Chondrocyte (in vitro differentiated cells): ENCODE measurements at places on chromosomes 12 and 14. TPM values are rescaled to one million over a fixed set of nuclear protein-coding genes. Genes with fewer than 3 reads are reported as not detected.

- DNase-seq = no peak
These were observed 14.8 kb upstream of the OR6J1 start for GRCh38 chr14:22658946-22659345.

DNA sequence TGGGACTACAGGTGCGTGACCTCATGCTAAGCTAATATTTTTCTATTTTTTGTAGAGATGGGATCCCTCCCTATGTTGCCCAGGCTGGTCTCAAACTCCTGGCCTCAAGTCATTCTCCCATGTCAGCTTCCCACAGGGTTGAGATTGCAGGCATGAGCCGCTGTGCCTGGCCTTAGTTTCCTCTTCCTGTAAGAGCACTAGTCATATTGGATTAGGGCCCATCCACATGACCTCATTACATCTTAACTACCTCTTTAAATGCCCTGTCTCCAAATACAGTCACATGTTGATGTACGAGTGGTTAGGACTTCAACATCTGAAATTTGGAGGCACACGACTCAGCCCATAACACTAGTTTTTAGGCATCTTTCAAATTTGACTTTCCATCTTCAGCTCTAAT lies 72.2 kb upstream of the RASSF3 start:
- DNase-seq = no peak

Gene ULK1
- total RNA-seq = 54.2 to 65.7 TPM (median 56.1 TPM) in 3 replicates

DNA sequence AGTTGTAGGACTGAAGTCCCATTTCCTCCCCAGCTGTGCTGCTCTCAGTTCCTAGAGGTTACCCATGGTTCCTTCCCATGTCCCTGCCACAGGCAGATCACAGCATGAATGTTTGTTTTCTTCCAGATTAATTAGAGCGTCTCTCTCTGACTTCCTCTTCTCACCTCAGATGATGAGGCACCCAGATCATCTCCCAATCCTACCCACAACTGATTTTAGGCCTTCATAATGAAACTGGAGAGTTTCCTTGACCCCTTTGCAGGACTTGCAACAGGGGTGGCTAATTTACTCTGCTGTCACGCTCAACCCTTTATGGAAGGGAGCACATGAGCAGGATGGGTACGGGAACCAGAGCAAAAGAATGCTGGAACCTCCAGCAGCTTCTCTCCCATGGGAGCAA lies 32.1 kb upstream of the TXNRD1 start:
- no peak for DNase-seq

Gene HHIPL1
- 1.6 to 5.9 TPM (median 5.6 TPM) in 3 replicates for total RNA-seq

GRCh38 chr12:104371043-104371870 lies 67.7 kb downstream of the EID3 start:
- DNase-seq = no peak

Gene TMBIM6
- 321 to 344 TPM (median 335 TPM) in 3 replicates for total RNA-seq
